ENCODE measurements at places on chromosomes 4 and X.

GRCh38 chr4:159197260-159197884 lies 94.5 kb downstream of the RAPGEF2 start:
- no peak for DNase-seq

- DNase-seq, result no peak
Measured at GRCh38 chr4:176614793-176615192, 177.9 kb downstream of the VEGFC start.

GRCh38 chr4:14302021-14302420 lies 674.5 kb upstream of the BOD1L1 start:
- no peak for DNase-seq

DNA sequence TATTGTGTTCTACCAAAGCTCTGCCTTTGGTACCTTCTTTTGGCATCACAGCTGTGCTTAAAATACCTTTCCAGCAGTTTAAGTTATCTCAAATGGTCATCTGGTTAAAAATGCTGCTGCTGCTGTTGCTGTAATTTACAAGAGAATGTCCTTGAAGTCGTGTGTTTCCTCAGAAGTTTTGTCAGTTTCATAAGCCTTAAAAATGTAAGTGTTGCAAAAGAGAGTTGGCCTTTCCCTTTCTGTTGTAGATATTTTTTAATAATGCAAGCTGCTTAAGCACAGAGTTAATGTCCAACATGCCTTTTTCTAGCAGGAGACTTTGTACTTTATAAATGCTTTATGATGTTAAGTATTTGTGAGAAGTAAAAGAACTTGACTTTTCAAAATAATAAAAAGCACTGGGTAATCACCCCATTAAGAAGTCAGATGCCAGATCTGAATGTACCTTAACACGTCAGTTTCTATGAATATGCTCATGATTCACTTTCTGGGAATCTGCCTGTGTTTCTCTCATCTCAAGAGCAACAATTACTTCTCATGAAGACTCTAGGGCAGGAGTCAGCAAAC lies 35.3 kb upstream of the TENM3 start:
- no peak for DNase-seq

DNA sequence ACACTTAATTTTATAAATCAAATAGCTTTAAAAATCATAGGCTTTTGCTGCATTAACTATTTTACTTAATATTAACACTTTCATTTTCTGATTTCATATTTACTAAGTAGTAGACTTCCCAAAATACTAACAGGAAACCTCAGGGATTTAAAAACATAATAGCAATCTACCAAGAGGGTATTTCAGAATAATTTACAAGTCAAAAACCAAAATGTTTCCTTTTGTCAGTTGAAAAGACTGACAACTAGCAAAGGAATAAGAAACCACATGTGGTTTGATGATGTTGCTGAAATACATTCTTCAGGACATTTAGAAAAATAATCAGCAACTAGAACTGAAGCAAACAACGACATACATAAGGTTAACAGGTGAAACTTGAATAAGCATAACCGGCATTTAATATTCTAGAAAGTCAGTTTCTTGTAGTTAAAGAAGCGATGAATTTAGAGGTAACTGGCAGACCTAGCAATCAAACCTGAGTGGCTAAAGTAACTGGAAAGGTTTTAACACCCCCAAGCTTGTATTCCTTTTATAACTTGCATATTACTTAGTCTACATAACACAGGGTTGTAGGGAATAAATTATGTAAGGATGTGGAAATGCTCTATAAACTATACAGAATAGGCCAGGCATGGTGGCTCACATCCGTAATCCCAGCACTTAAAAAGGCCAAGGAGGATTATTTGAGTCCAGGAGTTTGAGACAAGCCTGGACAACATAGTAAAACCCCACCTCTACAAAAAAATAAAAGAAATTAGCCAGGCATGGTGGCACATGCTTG lies 40.0 kb downstream of the DHX15 start:
- DNase-seq, result no peak

GRCh38 chrX:77733342-77733741 lies 52.7 kb downstream of the ATRX start:
- no peak for DNase-seq

GRCh38 chr4:103012060-103012459 lies 7.4 kb downstream of the SLC9B1 start:
- no peak for DNase-seq

- DNase-seq, result no peak
Measured at GRCh38 chr4:85756938-85757337, 282.0 kb downstream of the ARHGAP24 start.

DNA sequence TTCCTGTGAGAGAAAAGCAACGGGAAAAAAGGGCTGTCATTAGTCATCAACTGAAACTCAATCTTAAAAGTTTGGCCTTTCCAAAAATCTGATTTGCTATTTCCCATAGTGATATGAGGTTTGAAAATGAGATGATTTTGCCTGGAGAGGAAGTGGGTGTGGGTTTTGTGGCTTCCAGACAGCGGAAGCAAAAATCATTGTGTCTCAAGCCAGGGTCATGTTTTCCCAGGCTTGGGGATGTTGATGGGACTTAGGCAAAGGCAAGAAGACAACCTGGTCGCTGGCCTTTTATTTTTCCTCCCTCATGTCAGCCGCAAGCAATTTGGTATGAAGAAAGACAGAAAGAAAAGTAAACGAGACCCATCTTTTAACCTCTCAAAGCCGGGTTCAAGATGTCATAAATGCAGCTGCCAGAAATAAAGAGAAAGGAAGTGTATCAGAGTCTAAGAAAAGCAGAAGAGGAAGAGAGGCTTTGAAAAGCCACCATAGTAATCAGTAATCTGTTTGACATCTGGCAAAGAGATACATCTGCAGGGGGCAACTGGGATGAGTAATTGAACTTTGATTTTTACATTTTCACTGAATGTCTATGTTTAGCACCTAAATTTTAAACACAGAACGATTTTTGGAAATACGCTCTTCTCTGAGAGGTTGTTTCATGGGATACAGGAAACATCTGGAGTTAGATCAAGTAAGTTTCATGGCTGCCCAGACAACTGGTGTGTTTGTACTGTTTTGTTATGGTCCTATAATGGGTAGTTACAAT lies 521.6 kb upstream of the SLIT2 start:
- DNase-seq, result no peak

DNA sequence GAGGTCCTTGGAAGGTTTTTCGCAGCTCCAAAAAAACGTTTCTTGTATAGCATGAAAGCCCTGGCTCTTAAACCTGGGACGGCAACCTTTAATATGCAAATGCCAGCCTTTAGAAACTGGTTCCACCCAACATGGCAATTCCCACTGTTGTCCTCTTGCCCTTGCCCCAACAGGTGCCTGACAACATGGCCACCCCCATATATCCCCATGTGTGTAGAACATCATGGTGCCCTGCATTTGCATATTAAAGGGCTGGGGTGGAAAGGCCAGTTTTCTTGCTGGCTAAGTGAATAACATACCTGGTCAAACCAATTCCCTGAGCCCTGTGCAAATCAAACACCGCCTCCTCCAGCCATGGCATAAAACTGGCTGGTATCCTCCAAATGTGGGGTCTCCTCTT lies 26.0 kb upstream of the GLRA3 start:
- no peak for DNase-seq

DNA sequence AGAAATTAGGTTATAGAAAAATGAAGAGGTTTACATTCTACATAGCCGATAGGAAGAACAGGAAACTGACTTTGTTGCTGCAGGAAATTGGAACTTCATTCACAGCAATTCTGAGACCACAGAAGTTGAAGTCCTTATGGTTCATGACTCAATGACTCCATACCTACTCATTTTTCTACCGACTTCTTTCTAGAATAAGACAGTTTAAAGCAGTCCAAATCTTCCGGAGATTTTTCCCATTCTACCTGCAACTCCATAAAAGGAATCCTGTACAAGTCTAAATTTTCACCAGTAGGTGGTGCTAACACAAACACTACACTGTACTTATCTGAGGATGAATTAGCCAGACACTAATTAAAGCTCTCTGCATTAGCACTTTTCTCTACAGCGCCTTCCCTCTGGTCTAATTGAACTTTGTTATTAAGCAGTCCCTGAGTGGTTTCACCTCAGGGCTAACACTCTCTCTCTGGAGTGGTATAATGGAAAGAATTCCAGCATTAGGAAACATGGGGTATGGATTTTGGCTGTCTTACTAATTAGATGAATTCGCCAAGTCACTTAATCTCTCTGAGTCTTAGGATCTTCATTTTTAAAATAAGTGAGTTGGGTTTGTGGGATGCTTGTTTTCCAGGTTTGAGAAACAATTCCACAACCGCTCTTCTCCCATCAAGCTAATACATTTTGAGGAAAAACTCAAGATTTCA lies 167.9 kb downstream of the SMIM20 start:
- DNase-seq, result peak; percentile 64

- DNase-seq, result peak; percentile 75
Measured at GRCh38 chrX:49273181-49273727, 3.7 kb downstream of the PPP1R3F start.

DNA sequence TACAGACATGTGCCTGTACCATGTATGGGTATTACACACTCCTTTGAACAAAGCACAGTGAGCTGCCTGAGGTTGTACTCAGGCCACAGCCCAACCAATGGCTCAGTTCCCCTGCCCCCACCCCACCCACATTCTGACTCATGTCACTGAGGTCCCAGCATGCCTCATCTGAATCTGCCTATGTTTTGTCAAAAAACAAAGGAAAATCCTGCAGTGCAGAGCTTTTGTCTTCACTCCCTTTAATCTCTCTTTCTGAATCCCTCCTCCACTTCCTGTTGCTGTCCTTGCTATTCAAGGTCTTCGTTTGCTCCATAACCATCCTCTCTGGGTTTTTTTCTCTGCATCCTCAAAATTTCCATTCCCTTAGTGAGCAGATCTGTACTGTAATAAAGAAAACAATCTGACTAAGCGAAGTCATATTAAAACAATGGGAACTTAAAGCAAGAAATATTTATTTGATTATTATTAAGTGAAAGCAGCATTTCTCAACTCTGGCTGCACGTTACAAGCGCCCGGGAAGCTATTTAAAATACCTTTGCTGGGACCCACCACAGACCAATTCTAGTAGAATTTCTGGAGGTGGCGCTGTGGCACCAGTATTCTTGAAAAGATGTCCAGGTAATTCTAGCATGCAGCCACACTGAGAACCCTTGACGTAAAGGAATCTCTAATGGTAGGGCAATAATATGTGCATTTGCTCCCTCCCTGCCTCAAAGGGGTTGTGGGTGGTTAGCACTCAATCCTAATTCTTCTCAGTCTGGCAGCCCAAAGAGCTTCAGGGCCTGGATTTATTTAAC lies 8.7 kb downstream of the GUCY2F start:
- no peak for DNase-seq

DNA sequence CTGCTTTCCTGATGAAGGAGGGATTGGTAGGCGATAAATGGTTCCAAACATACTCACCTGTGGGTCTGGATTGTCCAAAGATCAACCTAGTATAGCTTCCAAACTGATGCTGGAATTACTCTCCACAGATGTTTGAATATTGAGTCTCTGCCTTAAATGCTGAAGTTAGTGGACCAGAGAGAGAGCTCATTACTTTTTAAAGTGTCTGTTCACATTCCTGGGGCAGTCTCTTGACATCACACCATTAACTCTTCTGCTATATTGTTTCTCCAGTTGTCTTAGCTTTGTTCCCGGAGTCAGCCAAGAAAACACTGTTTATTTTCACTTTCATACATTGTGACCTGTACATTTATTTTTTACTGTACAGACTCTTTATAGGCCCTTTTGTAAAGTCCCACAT lies 35.4 kb downstream of the ARHGEF38 start:
- DNase-seq, result no peak

GRCh38 chr4:159232465-159233106 lies 129.7 kb downstream of the RAPGEF2 start:
- DNase-seq, result peak; percentile 4

GRCh38 chr4:169115897-169116254 lies 105.8 kb upstream of the CBR4 start:
- DNase-seq, result no peak

- no peak for DNase-seq
Measured at GRCh38 chr4:85784947-85785346, 310.0 kb downstream of the ARHGAP24 start.

GRCh38 chrX:72408885-72409284 lies 103.2 kb upstream of the CITED1 start:
- no peak for DNase-seq

DNA sequence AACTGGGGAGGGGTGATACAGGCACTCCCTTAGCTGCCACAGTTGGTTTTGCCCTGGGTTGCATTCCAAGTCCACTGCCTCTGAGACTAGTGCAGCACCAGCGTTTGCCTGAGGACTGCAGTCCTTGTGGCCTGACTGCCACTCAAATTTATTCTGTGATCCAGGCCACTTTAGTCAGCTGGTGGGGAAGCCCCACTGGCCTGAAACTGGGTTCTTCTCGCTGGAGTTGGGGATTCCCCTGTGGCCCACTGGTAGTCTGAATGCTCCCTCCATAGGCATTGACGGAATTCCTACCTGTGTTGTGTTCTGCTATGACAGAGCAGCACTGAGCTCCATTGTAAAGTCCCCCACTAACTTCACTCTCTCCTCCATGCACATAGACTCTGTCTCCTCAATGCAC lies 63.8 kb downstream of the PTPN13 start:
- DNase-seq, result no peak

- no peak for DNase-seq
Measured at GRCh38 chr4:5899396-5899795, 6.5 kb upstream of the CRMP1 start.

GRCh38 chrX:109393859-109394258 lies 88.0 kb downstream of the GUCY2F start:
- no peak for DNase-seq

GRCh38 chr4:78031417-78031950 lies 25.6 kb upstream of the FRAS1 start:
- DNase-seq, result no peak

DNA sequence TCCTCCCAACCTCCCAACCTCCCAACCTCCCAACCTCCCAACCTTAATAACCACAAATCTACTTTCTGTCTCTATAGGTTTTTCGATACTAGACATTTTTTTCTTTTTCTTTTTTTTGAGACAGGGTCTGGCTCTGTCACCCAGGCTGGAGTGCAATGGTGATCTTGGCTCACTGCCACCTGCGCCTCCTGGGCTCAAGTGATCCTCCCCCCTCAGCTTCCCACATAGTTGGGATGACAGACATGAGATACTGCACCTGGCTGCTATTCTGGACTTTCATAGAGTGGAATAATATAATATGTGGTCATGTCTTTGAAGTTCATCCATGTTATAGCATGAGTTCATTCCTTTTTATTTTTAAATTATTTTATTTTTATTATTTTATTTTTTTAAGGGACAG lies 39.5 kb upstream of the ZFX start:
- no peak for DNase-seq

DNA sequence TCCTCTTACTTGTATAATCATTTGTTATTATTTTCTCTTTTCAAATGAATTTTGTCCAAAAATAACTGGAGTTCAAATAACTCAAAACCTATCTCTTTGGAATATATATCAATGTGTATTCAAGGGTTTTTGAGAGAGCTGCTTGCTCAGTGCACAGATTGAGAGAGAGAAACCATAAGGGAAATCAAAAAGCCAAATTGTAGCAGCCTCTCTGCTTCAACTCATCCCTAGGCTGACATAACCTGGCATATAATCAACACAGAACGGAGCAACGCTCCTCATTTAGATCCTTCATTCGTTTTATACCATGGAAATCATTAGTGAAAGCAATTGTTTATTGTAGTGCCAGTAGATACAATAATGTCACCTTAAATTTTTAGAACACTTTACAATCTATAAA lies 1.8 kb upstream of the GPM6A start:
- DNase-seq, result no peak

Data from CD4-positive, alpha-beta T cell treated with Interleukin-21 for 1 hour (primary cell).